Sigmoid colon (tissue), 7 donors: ENCODE measurements at places on chromosomes 3 and 15. TPM values are rescaled to one million over a fixed set of nuclear protein-coding genes. Genes with fewer than 3 reads are reported as not detected.

The MAP6D1 gene
- total RNA-seq: 0.55 TPM

The GRAMD2A gene
- 0.71 TPM for total RNA-seq

DNA sequence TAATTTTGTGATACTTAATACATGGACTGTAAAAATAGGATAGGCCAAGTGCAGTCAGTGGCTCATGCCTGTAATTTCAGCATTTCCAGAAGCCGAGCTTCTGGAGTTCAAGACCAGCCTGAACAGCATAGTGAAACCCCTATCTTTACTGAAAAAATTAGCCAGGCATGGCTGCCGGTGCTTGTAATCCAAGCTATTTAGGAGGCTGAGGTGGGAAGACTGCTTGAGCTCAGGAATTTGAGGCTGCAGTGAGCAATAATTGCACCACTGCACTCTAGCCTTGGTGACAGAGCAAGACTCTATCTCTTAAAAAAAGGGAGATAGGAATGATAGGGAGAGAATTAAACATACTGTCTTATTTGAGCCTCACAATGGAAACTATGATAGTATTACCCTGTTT lies 51.0 kb downstream of the GMPS start:
- no peak for DNase-seq

GRCh38 chr3:176904506-176904905 lies 292.8 kb downstream of the TBL1XR1 start:
- DNase-seq: no peak

GRCh38 chr3:123124971-123125370 lies 58.1 kb downstream of the PDIA5 start:
- DNase-seq: no peak
